ENCODE measurements at places on chromosomes 1 and 21.

DNA sequence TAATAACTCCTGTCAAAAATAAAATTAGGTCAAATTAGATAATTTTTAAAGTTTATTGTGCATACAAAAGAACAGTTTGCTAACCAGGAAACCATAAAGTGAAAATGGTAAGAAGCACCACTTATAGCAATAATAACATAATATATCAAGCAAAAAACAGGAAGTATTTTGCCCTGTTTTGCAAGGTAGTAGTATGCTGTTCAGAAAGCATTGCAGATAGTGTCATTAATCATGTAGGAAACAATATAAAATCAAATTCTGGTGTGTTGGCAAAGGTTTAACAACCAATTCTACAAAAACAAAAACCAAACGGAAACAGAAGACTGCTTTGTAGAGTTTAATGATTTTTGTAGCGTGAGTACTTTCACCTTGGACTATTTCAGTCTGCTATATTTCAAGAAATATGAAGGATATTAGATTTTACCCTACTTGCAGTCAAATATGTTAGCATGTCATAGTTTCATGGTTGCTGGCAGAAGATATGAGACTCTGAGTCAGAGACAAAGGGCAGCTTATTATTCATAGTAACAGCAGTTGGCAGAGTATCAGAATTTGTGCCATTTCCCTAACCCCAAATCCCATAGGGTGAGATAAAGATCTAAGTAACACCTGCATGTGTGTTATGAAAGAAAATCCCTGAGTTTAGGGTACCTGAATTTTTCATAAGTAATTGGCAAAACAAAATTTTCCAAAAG, 729.0 kb upstream of the BRINP3 start:
- no peak for DNase-seq

DNA sequence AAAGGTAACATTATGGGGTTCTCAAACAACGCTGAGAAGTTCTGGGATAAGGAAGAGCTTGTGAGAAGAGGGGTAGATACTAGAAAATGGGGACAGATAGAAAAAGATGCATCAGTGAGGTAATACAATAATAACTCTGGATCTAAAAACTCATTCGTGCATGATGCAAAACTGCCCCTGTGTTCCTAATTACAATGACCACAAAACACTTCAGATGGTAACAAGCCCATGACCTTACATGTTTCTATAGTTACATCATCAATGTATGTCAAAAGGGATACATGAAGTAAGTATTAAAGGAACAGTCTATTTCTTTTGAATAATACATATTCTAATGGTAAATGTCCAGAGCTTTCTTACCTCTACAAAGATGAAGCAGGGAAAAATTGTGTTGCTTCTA, 110.6 kb upstream of the PLPPR5 start:
- DNase-seq, result no peak

GRCh38 chr1:159089184-159089791, 12.7 kb upstream of the AIM2 start:
- no peak for DNase-seq

- DNase-seq, result no peak
These were observed 40.9 kb upstream of the LRRC8B start for GRCh38 chr1:89483757-89484077.

- DNase-seq, result no peak
These were observed 4.8 kb downstream of the RAP1A start for GRCh38 chr1:111624382-111624781.

- no peak for DNase-seq
These were observed 234.0 kb downstream of the NPHP4 start for GRCh38 chr1:5758000-5758858.

DNA sequence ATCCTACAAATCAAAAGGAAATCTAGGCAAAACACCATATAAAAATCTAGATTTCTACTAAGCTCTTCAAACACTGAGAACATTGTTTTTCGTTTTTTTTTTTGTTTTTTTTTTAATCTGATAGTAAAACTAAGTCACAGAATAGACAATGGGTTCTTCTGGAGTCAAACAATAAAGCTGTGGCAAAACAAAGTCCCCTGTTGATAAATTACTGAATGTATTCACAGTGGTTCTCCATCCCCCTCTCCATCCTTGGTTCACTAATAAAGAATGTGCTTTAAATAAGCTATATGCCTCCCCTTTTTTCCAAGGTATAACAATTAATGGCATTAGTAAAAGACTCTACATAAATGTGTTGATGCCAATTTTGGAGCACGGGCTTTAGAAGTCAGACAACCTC, 16.7 kb upstream of the ATP1B1 start:
- DNase-seq, result no peak

DNA sequence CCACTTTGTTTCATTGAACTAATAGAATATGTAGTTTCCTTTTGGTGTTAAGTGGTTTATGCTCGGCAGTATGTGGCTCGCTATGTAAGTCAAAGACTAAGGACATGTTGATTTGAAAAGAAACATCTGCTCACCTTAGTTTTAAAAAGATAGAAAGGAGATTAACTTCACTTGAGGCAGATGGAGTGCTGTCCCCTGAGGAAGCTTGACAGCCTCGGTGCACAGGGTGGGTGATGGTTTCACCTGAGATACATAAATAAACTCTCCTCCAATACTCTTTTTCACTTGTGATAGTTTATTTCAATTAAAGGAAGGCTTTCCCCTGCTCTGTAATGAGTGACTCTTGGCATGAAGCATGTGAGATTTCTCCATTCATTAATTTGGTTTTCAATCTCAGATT, 70.8 kb upstream of the FMN2 start:
- DNase-seq, result no peak

DNA sequence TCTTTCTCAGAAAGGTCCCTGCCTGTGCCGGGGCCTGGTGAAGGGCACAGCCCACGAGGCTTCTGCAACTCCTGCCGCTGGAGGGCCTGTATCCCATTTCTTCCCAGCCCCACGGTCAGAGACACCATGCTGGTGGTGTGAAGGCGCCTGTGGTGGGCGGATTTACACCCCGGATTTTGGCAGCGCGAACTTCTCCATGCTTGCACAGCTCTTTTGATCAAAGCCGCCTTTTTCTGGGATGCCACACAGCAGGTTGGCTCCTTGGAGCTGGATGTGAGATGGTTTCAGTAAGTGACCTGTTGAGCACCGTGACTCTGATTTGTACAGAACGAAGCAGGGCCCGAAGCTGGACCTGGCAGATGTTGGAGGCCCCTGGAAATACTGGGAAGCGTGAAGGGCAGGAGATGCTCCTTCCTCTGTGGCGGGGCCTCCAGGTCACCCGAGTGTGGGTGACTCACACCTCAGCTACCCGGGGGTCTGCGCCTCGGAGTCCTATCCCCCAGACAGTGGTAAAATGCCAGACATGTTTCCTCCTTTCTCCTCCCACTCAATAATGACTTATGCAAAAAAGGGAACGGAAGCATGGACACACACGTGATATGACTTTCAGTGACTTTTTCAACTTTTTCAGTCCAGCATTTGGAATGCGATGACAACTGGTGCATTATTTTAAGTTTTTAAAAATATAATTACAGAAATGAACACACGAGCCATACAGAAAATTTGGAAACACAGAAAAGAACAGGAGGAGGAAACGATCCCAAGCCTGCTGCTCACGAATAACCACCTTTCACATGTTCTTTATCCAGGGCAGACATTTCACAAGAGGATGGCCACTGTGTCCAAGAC, 9.0 kb downstream of the UMODL1 start:
- no peak for DNase-seq

GRCh38 chr1:236394879-236395229, 768 bp downstream of the EDARADD start:
- DNase-seq, result no peak

- no peak for DNase-seq
These were observed 74.6 kb downstream of the RGL1 start for GRCh38 chr1:183879494-183879893.

DNA sequence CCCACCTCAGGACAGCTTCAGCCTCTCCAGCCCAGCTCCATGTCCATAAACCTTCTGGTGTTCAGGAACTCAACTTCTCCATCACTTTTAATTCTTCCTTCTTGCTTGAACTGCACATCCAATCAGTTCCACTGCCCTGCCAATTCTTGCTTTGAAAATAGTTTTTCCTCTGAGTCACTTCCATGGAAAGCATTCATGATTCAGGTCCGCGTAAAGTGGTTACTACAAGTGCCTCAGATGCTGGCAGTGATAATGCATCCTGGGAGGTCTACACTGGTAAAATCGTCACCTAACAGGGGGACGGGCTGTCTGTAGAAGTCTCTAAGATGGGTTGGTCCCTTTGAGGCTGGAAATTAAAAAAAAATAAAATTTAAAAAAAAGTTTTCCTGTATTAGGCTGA, 25.9 kb upstream of the RCAN1 start:
- DNase-seq, result no peak

- no peak for DNase-seq
These were observed 595.3 kb downstream of the PTPRU start for GRCh38 chr1:29831500-29832117.

- DNase-seq, result no peak
These were observed 278.8 kb downstream of the AMY1C start for GRCh38 chr1:104028416-104029035.

- no peak for DNase-seq
These were observed 554 bp upstream of the SLC39A1 start for GRCh38 chr1:153963850-153964331.

DNA sequence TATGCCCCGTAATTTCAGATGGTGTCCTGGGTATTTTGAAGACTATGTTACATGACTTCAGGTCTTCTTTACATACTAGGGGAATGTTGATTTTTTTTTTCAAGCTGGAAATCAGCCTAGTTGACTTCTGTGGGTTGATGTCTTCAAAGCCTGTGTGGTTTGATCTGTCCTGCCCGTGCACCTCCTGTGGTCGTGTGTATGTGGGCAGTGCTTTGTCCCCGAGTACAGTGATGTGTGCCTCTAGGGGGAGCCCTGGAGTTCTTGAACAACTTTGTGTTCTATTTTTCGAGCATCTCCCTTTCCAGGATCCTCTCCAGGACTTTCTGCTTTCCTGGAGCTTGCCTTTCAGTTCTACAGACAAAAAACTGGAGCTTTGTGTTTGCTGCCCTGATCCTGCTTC, 28.9 kb downstream of the OBSCN start:
- no peak for DNase-seq

DNA sequence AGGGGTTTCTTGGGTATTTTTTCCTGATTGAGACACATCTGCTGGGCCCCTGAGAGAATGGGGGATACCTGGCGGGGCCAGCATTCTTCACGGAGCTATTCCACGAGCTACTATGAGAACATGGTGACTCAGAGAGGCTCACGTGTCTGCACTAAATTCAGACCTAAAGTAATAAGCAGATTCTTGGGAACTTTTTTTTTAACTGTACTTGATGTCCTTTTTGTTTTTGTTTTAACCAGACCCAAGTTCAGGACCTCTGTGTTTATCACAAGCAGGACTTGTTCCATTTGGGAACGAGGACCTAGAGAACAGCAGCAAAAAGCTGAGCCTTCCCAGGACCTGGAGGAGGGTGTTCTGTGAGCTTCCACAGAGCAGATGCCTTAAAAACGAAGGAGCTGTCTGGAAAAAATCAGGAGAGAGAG, 44.0 kb downstream of the EVA1C start:
- DNase-seq, result no peak

DNA sequence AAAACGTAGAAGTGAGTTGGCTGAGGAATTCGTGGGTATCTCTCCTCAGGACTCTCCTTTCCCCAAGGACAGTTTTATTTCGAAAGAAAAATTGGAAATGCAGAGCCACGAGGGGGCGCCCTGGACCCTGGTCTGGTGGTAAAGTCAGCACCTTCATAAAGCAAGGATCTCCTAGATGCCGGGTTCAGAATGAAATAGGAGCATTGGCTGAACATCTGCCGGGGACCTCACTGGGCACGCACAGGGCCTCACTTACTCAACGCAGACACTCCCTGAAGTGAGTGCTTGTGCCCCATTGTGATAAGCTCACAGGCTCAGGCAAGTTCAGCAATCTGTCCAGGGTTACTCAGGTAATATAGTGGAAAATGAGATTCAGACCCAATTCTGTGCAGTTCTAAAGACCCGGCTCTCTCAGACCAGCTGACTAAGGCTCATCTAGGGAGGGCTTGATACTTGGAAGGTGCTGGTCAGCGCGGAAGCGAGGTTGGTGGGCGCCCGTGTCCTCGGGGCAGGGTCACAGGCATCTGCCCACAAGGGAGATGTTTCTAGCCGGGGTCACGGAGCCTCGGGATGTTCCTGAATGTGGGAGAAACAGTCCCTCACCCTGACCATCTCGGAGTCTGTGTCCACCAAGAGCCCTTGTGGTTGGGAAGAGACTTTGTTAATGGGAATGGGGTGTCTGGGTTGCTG, 55.7 kb upstream of the ETV3 start:
- DNase-seq, result no peak

GRCh38 chr1:18938707-18939070, 17.8 kb downstream of the IFFO2 start:
- no peak for DNase-seq

DNA sequence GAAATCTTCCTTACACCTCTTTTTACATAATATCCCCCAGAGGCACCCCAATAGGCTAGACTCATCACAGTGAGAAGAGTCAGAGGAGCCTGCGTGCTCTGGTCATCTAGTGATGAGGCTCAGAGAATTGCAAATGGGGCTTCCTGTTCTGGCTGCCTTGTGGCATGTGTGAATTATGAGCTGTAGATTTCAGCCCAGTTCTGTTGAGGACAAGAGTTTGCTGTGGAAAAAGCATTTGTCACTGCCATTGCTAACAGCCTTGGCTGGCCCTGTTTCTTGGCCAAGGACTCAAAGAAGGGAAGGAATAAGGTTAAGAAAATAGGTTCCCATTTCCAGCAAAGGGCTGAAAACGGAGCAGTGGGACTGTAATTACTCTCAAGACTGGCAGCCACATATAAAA, 30.7 kb downstream of the MRAP start:
- DNase-seq, result no peak

GRCh38 chr21:34166468-34166867, 93.1 kb downstream of the MRPS6 start:
- DNase-seq, result no peak

DNA sequence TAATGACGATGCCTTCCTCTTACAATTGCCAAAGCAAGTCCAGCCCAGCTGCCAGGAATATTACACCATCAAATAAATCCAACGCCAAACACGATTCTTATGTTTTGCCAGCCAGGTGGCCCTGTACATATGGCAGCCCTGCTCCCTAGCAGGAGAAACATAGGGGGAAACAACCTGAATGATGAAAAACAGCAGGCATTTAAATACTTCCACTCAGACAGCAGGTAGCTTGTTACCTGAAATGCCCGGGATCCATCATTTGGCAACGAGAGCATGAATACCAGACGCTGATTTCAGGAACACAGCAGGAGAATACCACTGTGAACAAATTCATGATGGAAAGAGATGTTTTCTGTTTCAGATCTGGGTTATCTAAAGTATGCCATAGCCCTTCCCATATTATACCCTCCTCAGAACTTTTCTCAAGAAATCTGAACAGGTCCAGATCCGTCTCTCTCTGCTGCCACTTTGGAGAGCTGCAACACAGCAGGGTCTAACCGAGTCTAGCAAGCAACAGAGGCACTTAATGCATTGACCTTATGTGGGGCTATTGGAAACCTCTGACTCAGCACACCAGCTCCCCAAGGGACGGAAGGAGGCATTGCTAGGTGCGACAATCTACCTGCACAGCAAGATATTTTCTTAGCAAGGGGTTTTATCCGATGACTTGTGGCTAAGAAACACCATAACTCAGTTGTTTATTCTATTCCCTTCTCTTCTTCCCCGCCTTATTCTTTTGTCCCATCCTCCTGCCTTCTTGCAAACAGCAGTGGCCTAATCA, 166.3 kb downstream of the BARHL2 start:
- DNase-seq, result no peak

All from esophagus squamous epithelium (tissue), 5 donors.